ENCODE measurements at places on chromosomes 13 and 19.

DNA sequence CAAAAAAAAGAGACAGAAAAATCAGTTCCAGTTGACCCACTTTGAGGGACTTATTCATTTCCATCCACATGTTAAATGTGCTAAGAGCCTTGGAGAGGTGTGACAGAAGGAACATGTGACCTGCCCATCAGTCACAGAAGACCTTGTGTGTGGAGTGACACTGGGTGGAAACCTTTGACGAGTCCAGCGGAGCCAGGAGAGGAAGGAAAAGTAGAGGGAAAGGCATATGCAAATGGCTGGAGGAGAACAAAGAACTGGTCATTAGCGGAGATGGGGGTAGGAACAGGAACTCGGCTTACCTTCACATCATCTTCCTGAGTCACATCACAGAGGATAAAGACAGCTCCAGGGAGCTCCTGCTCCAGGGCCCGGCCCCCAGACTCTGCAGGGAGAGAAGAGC lies 2.3 kb downstream of the HSD17B14 start:
- DNase-seq = no peak

DNA sequence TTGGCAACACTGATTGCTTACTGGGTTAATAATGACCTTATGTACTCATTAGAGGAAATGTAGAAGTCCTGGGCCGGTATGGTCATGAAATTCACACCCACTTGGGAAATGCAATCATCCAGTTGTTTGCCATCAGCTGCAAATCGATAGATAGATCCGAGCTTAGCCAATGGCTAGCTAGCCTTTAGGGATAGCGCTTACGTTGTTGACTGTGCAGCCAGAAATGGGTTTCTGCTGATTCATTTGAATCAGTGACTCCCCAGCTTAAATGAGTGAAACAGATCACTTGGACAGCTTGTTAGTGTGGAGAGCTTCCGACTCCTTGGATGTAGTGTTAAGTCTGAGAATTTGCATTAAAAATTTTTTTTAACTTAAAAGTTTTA lies 11.8 kb downstream of the IL17D start:
- no peak for DNase-seq

- no peak for DNase-seq
These were observed 3.7 kb upstream of the ZNF554 start for GRCh38 chr19:2815923-2816322.

GRCh38 chr13:104831831-104832230 lies 1703.6 kb downstream of the EFNB2 start:
- no peak for DNase-seq

DNA sequence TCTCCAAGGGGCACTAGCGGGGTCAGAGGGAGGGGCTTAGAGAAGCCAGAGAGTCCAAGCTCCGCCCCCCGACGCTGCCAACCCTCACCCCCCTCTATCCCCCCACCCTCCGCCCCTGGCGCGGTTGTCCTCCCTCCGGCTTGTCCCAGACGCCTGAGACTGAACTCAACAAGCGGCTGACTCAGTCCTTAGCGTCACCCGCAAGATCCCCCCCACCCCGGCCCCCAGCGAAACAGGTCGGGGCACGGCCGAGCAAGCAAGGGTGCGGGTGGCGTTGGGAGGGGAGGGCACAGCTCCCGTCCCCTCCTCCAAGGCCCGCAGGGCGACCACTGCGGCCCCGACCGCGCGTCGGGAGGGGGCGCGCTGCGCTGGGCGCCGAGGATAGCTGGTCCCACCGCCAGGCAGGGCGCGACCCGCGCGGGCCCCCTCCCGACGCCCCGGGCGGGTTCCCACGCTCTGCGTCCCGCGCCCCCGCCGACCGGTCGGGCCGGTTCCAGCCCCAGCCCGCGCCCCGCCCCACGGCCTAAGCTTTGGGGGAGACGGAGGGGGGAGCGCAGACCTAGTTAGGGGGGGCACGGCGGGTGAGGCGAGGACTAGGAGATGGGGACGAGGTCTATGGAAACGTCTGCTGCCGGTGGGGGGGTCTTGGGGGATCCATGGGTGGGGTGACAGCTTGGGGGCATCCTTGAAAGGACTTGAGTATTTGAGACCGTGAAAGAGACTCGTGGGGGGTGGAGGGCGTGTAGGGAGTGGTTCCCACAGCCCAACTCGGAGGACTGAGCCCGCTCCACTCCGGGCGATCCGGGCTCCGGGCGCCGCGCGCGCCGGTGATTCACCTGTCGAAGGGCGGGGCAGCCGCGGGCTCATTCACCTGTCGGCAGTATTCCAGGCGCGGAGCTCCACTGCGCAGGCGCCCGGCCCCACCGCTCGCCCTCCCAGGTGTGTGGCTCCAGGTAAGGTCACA lies 5.1 kb downstream of the NOTCH3 start:
- DNase-seq = no peak

- no peak for DNase-seq
These were observed 95.7 kb downstream of the SLC10A2 start for GRCh38 chr13:102970542-102970941.

- DNase-seq = no peak
These were observed 1017.8 kb upstream of the MIR17HG start for GRCh38 chr13:90329641-90330040.

DNA sequence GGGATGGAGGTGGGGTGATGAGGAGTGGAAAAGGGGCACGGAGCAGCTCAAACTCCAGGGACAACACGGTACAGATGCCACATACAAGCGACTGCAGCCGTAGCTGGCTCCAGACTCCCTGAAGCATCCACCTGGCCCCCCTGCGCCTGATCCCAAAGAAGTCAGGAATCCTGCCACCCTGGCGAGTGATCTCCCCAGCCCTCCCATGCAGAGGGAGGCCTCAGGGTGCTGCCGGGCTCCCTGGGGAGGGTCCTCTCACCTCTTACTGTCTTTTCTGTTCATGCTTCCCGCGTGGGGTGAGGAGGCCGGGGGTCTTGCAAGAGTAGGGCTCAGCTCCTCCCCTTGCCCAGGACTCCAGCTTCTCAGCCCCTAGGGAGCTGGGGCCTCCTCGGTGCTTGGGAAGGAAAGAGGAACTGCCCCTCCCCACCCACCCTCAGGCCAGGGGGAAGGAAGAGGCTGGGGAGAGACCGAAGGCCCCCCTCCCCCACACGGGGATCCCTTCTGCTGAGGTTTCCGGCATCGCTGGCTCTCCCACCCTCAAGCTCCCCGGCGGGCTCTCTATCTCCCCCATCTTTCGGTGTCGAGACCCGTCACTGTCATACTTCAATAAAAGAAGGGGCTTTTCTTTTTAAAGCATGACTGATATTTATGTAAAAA lies at the start of gene RASGRP4:
TSS of gene RASGRP4 (minus strand) at position 410 of the 657 bp plus-strand sequence. CDS start at position 282, 128 bp downstream.
- no peak for DNase-seq
